ENCODE measurements at places on chromosomes 3 and 15. TPM values are rescaled to one million over a fixed set of nuclear protein-coding genes. Genes with fewer than 3 reads are reported as not detected.
A peak's percentile ranks its signal among the peaks of the same experiment; 100 is the strongest.

Gene GOLGA6L9
- total RNA-seq: 1.4 TPM

Gene CORO2B
- 12.2 TPM for total RNA-seq

GRCh38 chr3:151480492-151480891, 19.6 kb upstream of the IGSF10 start:
- DNase-seq: no peak
- no peaks in the 10 kb centered on the region for H3K27me3 ChIP-seq
- H3K27ac ChIP-seq: no peak overlapping the region
- no peaks in the 10 kb centered on the region for H3K4me1 ChIP-seq
- no peaks in the 10 kb centered on the region for H3K36me3 ChIP-seq

DNA sequence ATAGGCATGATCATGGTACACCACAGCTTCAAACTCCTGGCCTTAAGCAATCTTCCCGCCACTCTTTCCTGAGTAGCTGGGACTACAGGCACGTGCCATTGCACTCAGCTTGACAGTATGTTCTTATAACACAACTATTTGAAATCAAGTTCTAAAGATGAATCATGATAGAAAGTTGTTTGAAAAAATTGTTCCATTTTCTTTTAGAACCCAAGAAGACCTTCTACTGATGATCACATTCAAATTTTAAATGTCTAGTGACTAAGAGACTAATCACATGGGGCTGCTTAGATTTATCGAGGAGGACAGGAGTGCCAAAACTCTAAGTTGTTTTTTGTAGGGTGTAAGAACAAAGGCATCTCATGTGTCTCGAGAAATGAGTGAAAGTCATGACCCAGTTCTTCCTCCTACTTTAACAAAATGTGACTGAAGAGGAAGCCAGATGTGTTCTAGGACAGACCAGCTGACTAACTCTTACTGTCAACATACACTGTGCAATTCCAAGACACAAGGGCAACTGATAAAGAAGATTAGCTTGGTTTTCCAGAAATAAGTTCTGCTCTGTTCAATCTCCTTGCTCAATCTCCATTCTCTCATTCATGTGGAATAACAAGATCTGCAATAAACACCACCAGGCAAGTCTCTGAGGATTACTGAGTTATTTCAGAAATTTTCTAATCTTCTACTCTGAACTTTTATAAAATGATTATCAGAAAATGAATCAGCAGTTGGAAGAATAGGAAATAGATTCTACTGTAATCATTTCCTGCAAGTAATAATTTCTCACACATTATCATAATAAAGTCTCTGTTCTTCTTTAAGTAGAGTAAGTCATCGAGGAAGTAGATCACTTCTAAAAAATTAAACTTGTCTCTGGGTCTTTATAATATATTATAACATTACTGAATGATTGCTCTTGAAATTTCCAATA, 122.6 kb upstream of the CCNL1 start:
- no peaks in the 10 kb centered on the region for H3K27me3 ChIP-seq
- no peak for DNase-seq
- H3K4me1 ChIP-seq: peaks cover 2% of the 10 kb centered on the region
- H3K4me3 ChIP-seq: no peak overlapping the region

DNA sequence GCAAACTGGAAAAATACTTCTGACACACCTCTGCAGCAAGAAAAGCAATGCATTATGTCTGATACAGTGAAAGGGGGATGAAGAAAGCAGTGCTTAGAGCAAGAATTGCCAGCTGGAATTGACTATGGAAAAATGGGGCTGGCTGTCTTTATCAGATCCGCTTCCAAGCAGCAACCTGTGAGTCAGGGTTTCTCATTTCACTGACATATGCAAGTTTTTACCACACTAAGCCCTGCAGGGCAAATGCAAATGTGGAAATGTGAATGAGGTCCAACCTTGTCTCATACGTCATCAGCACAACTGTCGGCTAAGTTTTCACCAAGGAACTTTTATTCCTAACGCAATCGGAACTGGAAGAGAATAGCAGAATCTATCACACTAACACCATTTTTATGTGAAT, 172.5 kb upstream of the GADL1 start:
- DNase-seq: no peak
- H3K27ac ChIP-seq: no peak overlapping the region
- no peak overlapping the region for H3K4me3 ChIP-seq

GRCh38 chr3:13161021-13161759, 88.0 kb upstream of the IQSEC1 start:
- H3K4me1 ChIP-seq: no peaks in the 10 kb centered on the region
- no peaks in the 10 kb centered on the region for H3K36me3 ChIP-seq
- no peak overlapping the region for H3K27ac ChIP-seq
- H3K27me3 ChIP-seq: no peaks in the 10 kb centered on the region
- no peak for DNase-seq

DNA sequence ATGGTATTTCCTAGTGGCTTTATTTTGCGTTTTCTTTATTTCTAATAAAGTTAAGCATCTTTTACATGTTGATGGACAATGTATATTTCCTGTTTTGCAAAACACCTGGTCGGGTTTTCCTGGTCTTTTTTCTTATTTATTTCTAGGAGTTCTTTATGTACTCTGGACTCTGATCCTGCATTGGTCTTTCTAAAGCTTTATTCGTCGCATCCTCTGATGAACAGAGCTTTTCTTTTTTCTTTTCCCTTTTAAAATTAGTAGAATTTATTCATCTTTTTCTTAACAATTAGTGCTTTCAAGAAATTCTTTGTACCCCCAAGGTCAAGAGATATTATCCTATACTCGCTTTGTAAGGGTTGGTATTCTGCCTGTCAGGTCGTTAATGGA, 32.2 kb downstream of the ZDHHC19 start:
- no peaks in the 10 kb centered on the region for H3K36me3 ChIP-seq
- H3K4me3 ChIP-seq: no peak overlapping the region
- H3K27ac ChIP-seq: no peak overlapping the region
- no peak for DNase-seq

DNA sequence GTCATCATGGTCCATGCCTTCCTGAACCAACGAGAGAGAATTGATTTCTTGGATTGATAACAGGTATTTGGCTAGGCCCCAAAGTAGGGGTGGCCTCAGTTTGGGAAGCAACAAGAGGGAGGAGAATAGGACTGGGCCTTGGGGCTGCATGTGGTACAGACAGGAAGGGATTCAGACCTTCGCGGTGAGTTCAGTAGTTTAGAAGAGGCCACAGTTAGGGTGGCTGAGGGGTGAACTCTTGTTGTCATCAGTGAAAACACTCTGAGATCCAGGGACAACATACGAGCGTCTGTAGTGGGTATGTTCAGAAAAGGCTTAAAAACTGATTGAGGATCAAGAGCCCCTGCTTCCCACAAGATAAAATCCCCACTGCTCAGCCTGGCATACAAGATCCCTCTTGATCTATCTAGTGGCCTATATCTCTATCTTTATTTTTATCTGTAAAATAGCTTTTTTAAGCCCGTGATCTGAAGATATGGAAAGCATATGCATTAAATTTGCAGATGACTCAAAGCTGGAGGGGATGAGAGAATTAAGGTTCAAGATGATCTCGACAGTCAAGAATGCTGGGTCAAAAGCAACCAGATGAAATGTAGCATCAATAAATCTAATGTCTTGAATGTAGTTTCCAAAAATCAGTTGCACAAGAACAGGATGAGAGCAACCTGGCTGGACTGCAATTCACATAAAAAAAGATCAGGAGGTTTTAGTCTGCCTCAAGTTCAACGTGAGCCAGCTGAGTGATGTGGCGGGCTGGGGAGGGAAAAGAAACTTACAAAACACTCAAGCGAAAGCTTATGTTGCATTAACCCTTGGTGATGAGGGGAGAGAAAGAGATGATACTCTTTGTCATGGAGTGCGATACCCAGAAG, 221.1 kb upstream of the TLE3 start:
- no peak overlapping the region for H3K4me3 ChIP-seq
- no peak for DNase-seq
- H3K27ac ChIP-seq: no peak overlapping the region

DNA sequence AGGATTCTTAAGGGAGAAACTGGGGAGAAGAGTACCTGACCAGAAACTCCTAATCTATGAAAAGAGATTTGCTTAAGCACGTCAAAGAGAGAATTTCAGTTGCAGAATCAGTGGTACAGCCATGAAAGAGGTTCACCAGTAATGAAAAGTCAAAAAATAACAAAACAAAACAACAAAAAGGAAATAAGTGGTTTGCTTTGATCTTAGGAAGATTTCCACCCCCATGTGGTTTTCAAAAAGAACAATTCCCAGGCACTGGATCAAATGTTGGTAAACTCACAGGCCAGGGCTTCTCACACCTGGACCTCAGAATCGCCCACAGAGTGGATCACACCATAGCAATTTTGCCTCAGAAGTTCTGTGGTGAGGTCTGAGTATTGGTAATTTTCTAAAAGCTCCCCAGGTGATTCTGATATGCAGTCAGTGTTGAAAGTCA, 67.5 kb downstream of the TMEM39A start:
- H3K4me3 ChIP-seq: no peak overlapping the region
- H3K36me3 ChIP-seq: peaks cover 34% of the 10 kb centered on the region
- H3K4me1 ChIP-seq: no peaks in the 10 kb centered on the region
- DNase-seq: no peak

- DNase-seq: no peak
- H3K27ac ChIP-seq: peak overlapping the region; percentile 69
- no peaks in the 10 kb centered on the region for H3K27me3 ChIP-seq
- H3K36me3 ChIP-seq: no peaks in the 10 kb centered on the region
- peaks cover 70% of the 10 kb centered on the region for H3K4me1 ChIP-seq
- no peak overlapping the region for H3K4me3 ChIP-seq
Measured at GRCh38 chr3:171803044-171803443, 7.2 kb downstream of the PLD1 start.

DNA sequence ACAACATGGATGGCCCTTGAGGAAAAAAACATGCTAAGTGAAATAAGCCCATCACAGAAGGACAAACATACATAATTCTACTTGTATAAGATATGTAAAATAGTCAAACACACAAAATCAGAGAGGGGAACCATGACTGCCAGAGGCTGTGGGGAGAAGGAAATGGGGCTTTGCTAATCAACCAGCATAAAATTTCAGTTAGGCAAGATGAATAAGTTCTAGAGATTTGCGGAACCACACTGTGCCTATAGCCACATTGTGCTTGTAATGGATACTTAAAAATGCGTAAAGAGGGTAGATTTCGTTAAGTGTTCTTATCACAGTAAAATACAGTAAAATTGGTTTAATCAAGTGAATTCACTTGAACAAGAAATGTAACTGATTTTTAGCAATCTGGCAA, 33.7 kb upstream of the SPTBN5 start:
- H3K4me3 ChIP-seq: no peak overlapping the region
- H3K27me3 ChIP-seq: no peaks in the 10 kb centered on the region
- peaks cover 76% of the 10 kb centered on the region for H3K4me1 ChIP-seq
- H3K36me3 ChIP-seq: no peaks in the 10 kb centered on the region

DNA sequence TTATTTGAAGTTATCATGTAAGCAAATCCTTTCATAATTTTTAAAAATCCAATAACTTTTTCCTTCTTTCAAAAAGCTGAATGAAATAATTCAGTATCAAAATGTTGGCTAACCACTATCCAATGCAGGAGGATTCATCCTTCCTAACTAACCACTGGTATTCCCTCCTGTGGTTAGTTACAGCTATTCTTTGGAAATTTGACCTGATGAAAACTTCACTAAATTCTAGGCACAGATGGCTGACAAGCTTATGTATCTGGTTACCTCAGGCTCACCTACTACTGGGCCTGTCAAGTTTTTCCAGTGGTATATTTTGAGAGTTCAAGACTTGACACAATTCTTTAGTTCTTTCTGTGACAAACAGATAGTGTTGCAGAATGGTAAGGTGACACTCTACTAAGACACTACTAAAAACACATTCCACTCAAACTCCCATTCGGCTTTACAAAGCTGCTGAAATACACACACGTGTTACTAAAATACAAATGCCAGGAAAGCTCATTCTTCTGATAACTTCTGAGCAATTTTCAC, 15.8 kb downstream of the NPTN start:
- H3K27me3 ChIP-seq: no peaks in the 10 kb centered on the region
- no peaks in the 10 kb centered on the region for H3K36me3 ChIP-seq
- no peak overlapping the region for H3K27ac ChIP-seq
- no peak for DNase-seq
- peaks cover 92% of the 10 kb centered on the region for H3K4me1 ChIP-seq

DNA sequence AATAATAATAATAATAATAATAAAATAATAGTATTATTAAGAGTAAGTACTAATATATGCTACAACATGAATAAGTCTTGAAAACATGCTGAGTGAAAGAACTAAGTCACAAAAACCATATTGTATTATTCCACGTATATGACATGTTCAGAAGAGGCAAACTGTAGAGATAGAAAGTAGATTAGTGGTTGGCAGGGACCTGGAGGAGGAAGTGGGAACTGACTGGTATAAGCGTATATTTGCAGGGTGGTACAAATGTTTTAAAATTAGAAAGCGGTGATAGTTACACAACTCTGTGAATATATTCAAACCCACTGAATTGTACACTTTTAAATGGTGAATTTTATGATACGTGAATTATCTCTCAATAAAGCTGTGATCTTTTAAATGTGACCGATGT, 32.8 kb downstream of the LRRK1 start:
- H3K36me3 ChIP-seq: no peaks in the 10 kb centered on the region
- no peaks in the 10 kb centered on the region for H3K4me1 ChIP-seq
- no peak overlapping the region for H3K4me3 ChIP-seq
- no peaks in the 10 kb centered on the region for H3K27me3 ChIP-seq
- no peak for DNase-seq

DNA sequence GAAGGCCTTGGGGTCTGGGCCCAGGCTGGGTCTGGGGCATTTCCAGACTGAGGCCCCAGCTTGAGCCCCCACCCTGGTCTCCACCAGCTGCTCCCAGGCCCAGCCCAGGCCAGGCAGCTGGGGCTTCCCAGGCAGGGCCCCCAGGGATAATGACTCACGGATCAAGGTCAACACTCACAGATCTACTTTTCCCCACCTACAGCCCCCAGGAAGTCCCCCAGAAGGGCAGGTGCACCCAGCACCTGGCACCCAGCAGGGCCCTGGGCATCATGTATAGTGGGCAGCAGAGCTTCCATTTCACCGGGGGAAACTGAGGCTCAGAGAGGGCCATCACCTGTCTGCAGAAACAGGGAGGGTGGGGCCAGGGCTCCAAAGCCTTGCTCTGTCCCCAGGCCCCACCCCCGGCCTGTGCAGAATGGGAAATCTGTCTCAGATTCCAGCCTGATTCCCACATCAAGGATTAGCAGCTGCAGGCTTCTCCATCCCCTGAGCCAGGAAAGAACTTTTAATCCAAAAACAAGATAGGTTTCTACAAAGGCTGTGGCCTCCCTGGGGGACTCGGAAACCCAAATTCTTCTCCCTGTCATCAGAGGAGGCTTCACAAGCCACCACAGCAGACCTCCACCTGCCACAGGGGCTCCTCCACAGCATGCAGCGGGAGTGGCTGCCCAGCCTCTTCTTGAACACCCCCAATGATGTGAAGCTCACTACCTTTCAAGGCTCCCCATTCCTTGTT, 49.8 kb downstream of the IQSEC1 start:
- no peaks in the 10 kb centered on the region for H3K27me3 ChIP-seq
- H3K27ac ChIP-seq: peak overlapping the region; percentile 37
- H3K36me3 ChIP-seq: no peaks in the 10 kb centered on the region
- no peak for DNase-seq

DNA sequence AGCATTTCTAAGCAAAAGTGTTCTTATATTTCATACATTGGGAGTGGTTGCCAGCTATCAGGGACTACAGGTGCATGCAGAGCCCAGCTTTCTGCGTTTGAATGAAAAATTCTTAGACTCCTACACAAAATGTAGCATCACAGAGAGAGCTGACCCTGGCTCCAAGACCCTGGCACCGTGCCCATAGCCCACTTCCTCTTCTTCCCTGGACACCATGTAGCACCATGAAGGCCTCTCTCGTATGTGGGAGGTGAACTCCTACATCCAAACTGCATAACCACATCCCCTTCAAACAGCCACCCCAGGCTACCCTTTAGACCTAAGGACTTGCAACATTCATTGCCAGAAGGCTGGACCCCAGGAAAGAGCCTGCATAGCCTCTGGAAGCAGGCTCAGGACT, 35.8 kb upstream of the ATOSA start:
- H3K4me3 ChIP-seq: no peak overlapping the region
- H3K27ac ChIP-seq: no peak overlapping the region
- H3K27me3 ChIP-seq: no peaks in the 10 kb centered on the region
- no peaks in the 10 kb centered on the region for H3K36me3 ChIP-seq
- DNase-seq: peak; percentile 62

All from esophagus muscularis mucosa (tissue), 4 donors.